Peyer's patch (tissue), 4 donors: ENCODE measurements at places on chromosomes 12 and 14. TPM values are rescaled to one million over a fixed set of nuclear protein-coding genes. Genes with fewer than 3 reads are reported as not detected.

GRCh38 chr14:91533623-91534022 lies 23.5 kb upstream of the PPP4R3A start:
- H3K27ac ChIP-seq: no peak overlapping the region
- no peak overlapping the region for H3K4me3 ChIP-seq
- no peaks in the 10 kb centered on the region for H3K4me1 ChIP-seq
- DNase-seq: no peak

DNA sequence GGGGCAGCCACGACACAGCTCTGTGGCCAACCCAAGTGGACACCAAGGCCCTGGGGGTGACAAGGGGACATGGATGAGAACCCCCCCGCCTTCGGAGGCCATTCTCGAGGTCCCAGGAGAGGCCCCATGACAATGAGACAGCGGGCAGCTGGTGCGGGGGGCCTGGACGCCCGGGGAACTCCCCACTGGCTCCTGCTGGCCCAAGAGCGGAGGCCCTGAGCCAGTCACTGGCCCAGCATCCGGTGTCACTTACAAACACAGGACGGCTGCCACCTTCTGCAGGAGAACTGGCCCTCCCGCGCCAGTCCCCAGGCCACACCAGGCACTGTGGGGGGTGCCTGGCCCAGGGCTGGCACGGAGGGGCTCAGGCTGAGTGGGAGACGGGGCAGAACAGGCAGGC lies 51.4 kb downstream of the NCOR2 start:
- H3K27me3 ChIP-seq: no peaks in the 10 kb centered on the region
- H3K27ac ChIP-seq: no peak overlapping the region

- no peaks in the 10 kb centered on the region for H3K27me3 ChIP-seq
- no peak overlapping the region for H3K4me3 ChIP-seq
- DNase-seq: no peak
Observed at GRCh38 chr12:103470664-103471063, 25.1 kb downstream of the C12orf42 start.

GRCh38 chr12:76085520-76085868 lies 1.0 kb upstream of the NAP1L1 start:
- peak overlapping the region; percentile 76 for H3K4me3 ChIP-seq
- no peaks in the 10 kb centered on the region for H3K27me3 ChIP-seq
- H3K27ac ChIP-seq: peak overlapping the region; percentile 92
- H3K36me3 ChIP-seq: no peaks in the 10 kb centered on the region
- no peak for DNase-seq

GRCh38 chr12:6768990-6769389 lies 2.8 kb downstream of the PTMS start:
- peaks cover 14% of the 10 kb centered on the region for H3K36me3 ChIP-seq
- DNase-seq: no peak
- H3K27me3 ChIP-seq: no peaks in the 10 kb centered on the region
- no peak overlapping the region for H3K4me3 ChIP-seq
- peak overlapping the region; percentile 97 for H3K27ac ChIP-seq

GRCh38 chr12:13032164-13032563 lies 12.0 kb upstream of the FAM234B start:
- H3K4me1 ChIP-seq: no peaks in the 10 kb centered on the region
- DNase-seq: no peak
- no peaks in the 10 kb centered on the region for H3K36me3 ChIP-seq
- no peaks in the 10 kb centered on the region for H3K27me3 ChIP-seq

DNA sequence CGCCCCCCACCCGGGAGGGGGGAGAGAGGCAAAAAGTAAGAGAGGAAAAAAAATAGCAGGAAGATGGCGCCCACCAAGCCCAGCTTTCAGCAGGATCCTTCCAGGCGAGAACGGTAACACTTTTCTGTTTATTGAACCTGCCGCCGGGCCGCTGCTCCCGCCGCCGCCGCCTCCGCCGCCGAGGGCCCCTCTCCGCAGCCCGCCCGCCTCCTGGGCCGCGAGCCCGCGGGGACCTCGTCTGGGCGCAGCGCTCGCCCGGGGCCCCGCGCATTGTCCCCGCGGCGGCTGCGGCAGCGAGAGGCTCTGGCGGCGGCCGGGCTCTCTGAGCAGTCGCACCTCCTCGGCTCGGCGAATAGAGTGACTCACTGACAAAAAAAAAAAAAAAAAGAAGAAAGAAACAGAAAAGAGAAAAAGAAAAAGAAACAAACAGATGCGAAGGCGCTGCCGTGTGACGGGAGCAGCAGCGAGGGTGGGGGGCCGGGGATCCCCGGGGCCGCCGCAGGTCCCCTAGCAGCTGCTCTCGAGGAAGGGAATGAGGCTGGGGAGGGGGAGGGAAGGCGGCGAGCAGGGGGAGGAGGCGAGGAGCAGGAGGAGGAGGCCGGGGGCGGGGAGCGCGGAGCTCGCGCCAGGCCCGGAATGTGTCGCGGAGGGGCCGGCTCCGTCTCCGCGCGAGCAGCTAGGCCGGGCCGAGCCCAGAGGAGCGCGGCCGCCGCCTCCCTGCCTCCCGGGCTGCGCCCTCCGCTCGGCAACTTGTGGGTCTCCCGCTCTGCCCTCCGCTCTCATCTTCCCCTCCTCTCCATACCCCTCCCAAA lies 781 bp downstream of the NPAS3 start:
- peak; percentile 30 for DNase-seq
- no peaks in the 10 kb centered on the region for H3K4me1 ChIP-seq
- H3K4me3 ChIP-seq: peak overlapping the region; percentile 40
- H3K36me3 ChIP-seq: no peaks in the 10 kb centered on the region

- H3K27ac ChIP-seq: no peak overlapping the region
- H3K4me3 ChIP-seq: no peak overlapping the region
- no peak for DNase-seq
- no peaks in the 10 kb centered on the region for H3K4me1 ChIP-seq
- no peaks in the 10 kb centered on the region for H3K27me3 ChIP-seq
Observed at GRCh38 chr14:78425330-78425729, 255.2 kb downstream of the NRXN3 start.

The IRAK3 gene
- total RNA-seq: 10.2 TPM

DNA sequence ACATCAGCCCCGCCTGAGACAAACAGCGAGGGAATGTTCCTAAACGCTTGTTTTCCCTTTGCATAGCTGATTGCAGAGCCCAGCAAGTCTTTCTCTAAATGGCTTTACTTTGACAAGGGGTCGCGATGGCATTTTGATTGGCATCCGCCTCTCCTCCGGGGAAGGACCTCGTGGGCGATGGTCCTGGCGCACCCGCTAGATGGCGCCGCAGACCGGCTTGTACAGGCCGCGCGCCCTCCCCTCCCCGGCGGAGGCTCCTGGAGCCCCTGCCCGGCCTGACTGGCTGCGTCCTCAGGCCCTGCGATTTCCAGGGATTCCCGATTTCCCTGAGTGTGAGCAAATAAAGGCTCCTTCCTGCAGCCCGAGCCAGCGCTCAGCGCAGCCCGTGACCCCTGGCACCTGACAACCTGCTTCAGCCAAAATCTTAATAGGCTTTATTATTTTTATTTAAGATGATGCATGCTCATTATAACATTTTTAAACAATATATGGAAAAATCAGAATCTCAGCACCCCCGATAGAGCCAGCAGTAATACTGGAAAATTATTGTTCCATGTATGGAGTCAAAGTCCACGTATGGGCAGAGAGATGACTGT lies 468.3 kb downstream of the AACS start:
- H3K4me1 ChIP-seq: no peaks in the 10 kb centered on the region
- H3K4me3 ChIP-seq: no peak overlapping the region
- DNase-seq: no peak
- H3K36me3 ChIP-seq: no peaks in the 10 kb centered on the region
- no peaks in the 10 kb centered on the region for H3K27me3 ChIP-seq
- H3K27ac ChIP-seq: no peak overlapping the region

DNA sequence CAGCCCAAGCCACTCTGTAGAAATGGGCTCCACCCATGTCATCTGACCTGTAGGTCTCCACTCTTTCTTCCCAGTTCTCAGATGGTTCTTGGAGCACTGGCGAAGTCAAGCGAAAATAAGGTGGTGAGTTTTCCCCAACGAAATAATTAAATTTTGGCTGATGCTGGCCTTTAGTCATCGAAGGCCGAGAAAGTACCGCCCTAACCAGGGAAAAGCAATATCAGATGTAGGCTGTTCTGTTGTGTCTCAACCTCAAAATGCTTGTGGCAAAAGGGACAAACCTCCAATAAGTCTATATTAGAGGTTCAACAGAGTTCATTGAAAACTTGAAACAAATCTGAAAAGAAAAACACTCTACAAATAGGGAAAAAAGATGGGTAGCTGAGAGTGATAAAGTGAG lies 48.6 kb upstream of the BCAT1 start:
- H3K4me3 ChIP-seq: no peak overlapping the region
- no peak for DNase-seq
- H3K36me3 ChIP-seq: no peaks in the 10 kb centered on the region
- H3K27ac ChIP-seq: peak overlapping the region; percentile 15
